MG63 (cell line): ENCODE measurements at places on chromosomes 12 and 14. TPM values are rescaled to one million over a fixed set of nuclear protein-coding genes. Genes with fewer than 3 reads are reported as not detected.
A peak's percentile ranks its signal among the peaks of the same experiment; 100 is the strongest.

DNA sequence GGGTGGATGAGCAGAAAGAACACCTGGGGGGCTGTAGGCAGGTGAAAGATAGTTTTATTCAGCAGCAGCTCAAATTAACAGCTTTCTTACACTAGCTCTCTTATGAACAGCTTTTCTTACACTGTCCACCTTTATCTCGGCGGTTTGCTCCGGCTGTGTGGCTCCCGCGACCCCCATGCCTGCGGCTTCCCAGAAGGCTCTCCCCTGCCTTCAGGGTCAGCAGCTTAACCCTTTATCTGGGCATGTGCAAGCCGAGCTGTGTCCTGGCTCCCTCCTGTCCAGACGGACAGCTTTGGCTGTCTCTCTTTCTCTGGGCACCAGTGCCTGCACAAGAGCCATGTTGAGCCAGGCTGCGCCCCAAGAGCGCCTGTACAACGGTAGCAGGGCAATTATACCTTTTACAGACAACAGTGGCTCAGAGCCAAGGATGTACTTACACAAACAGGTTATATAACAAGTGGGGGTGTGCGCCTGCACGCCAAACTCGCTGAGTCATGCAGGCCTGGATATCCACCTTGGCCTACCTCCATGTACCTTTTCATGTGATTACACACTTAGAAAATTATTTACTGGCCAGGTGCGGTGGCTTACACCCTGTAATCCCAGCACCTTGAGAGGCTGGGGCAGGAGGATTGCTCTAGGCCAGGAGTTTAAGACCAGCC is 28.5 kb upstream of the KLHL42 start:
- no peak for DNase-seq

- DNase-seq, result no peak
These were observed 189.2 kb downstream of the EFCAB11 start for GRCh38 chr14:89765346-89765745.

DNA sequence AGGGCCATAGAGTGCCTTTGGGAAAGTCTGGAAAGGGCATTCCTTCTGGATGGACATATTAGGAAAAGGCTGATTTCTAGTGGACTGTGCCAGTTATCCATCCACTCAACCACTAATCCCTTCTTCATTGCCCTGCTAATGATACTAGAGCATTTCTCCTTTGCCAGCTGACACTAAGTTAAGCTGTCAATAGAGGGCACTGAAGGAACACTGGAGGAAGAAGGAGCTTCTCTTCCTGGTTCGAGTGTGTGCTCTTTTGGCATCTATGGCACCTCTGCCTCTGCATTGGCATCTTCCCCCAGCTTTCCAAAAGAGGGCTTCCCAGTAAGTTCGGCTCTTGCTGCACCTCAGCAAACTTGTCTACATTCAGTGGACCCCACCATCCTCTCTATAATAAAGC is 165.4 kb downstream of the DERA start:
- DNase-seq, result no peak

The HIP1R gene
- total RNA-seq, result 6.4 and 14.8 TPM in 2 replicates

DNA sequence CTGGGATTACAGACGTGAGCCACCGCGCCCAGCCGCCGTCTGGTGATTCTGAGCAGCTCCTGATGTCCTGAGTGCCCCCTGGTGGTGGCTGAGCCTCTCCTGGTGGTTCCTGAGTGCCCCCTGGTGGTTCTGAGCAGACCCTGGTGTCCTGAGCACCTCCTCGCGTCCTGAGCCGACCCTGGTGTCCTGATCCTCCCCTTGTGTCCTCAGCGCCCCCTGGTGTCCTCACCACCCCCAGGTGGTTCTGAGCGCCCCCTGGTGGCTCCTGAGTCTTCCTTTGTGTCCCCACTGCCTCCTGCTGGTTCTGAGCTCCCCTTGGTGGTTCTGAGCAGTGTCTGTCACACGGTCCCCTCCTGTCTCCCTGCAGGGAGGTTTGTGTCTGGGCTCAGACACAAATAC is 1304.9 kb downstream of the TMEM121 start:
- no peak for DNase-seq

GRCh38 chr12:129328235-129328634 is 475.0 kb downstream of the GLT1D1 start:
- no peak for DNase-seq

- peak; percentile 18 for DNase-seq
These were observed 133.8 kb downstream of the ITPR2 start for GRCh38 chr12:26699237-26699636.

The GLIPR1L2 gene
- not detected in 2 replicates for total RNA-seq

The ASB2 gene
- total RNA-seq, result not detected in 2 replicates

DNA sequence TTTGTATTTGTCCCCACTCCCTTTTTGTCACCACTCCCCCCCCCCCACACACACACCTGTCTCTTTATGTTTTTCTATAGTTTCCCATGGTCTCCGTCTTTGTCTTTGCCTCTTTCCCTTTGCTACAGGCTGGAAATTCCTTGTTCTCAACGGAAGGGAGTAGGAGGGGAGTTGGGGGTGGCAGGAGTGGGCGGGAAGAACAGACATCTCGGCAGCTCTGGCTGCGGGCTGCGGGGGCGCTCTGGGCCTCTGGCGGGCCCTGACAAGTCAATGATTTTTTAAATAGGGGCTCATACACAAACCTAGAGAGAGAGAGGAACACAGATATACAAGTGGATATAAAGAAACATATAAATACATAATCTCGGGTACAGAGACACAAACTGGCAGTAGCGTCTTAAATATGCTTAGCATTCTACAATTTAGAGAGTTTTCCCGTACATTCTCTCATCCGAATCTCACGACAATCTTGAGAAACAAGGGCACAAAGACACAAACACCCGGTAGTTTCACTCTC is 2.4 kb upstream of the NAB2 start:
- peak; percentile 90 for DNase-seq

The GUCY2C gene
- total RNA-seq, result not detected in 2 replicates

DNA sequence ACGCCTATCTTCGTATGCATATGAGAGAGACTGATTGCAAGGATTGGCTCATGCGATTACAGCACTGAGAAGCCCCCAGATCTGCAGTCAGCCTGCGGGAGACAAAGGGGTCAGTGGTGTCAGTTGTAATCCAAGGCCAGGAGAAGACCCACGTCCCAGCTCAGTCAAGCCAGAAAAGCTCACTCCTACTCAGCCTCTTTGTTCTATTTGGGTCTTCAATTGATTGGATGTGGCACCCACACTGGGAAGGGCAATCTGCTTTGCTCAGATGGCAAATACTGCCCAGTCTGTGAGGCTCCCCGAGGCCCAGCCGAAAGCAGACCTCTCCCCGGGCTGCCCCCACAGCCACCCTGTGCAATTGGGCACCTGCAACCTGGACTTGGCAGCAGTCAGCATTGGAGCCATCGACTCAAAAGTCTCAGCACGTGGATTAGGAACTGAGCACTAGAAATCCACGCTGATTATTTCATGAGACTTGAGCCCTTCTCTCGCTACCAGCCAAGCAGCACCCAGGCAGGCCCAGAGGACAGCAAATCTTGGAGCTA is 39.6 kb upstream of the TMEM179 start:
- DNase-seq, result no peak

GRCh38 chr12:66119229-66119869 is 11.2 kb downstream of the LLPH start:
- DNase-seq, result no peak

DNA sequence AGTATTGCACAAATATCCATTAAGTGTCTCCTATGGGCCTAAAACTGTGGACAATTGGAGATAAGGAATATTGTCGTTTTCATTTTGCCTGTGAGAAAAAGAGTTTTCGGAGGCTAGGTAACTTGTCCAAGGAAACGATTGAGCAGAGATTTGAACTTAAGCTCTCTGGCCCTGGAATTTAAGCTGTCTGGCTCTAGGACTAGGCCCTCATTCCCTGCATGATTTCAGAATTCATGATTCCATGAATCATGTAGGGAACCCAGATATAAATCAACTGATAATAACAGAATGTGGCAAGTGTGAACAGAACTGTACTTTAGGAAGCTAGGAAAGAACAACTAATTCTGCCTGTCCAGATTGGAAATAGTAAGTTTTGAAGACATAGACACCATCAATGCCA is 940.9 kb downstream of the DIO2 start:
- DNase-seq, result no peak

DNA sequence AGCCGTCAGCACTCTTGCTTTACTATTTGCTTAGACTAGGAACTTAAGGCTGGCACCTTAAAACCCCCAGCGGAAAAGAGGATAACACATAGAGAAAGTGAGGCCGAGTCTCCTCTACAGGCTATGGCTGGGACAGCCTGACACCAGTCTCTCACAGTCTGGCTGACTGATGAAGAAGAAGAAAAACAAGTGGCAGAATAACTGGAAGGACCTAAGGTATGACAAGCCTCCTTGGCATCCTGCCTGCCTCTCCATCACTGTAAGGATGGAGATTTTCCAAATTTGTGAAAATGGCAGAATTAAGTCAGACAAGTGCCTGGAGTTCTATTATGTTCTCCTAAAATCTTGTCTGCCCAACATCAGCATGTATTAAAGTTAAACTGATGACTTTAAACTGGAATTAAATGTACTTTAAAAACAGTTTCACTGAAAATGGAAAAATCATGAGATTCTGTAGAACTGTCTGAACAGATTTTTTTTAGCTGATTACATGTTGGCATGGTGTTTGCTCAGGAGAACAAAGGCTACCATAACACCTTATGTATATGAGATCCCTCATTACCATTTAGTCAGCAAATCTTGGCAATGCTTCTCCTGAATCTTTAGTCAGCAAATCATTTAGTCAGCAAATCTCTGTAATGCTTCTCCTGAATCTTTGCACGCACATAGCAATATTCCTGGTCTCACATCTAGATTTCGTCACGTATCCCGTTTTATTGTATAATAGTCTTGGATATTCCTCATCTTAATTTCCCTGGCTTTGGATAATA is 140.3 kb upstream of the AEBP2 start:
- DNase-seq, result no peak

- DNase-seq, result no peak
These were observed 5.3 kb upstream of the PPP1R1A start for GRCh38 chr12:54593725-54594124.

GRCh38 chr12:106767206-106767605 is 7.3 kb upstream of the RIC8B start:
- DNase-seq, result no peak

DNA sequence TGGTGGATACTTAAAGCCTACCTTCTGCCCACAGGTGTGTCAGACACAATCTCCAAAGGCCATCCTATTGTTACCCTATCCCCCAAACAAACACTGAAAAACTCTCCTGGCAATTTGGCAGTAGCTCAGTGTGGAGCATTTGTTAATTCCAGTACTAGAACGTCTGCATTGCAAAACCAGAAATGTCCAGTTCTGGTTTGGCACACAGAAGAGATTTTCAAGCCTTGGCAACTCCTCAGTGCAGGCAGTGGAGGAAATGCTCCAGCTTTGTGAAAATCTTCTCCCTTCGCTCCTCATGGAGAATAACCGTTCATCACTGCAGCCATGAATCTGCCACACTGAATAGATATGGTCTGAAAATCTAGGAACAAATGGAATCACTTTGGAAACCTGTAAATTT is 5.3 kb upstream of the SOCS2 start:
- no peak for DNase-seq

- no peak for DNase-seq
These were observed 145.8 kb upstream of the TMPO start for GRCh38 chr12:98369581-98369980.

The POTEG gene
- total RNA-seq, result not detected in 2 replicates

- DNase-seq, result no peak
These were observed 13.2 kb downstream of the RPS6KA5 start for GRCh38 chr14:91047174-91047753.
